ENCODE measurements at places on chromosomes 2 and 18. TPM values are rescaled to one million over a fixed set of nuclear protein-coding genes. Genes with fewer than 3 reads are reported as not detected.

- no peak for DNase-seq
Measured at GRCh38 chr18:5414546-5414945, 119.0 kb upstream of the ZBTB14 start.

- no peak for DNase-seq
Measured at GRCh38 chr2:64541547-64541946, 17.4 kb downstream of the AFTPH start.

GRCh38 chr18:79600596-79600995, 79.0 kb upstream of the CTDP1 start:
- DNase-seq: no peak

DNA sequence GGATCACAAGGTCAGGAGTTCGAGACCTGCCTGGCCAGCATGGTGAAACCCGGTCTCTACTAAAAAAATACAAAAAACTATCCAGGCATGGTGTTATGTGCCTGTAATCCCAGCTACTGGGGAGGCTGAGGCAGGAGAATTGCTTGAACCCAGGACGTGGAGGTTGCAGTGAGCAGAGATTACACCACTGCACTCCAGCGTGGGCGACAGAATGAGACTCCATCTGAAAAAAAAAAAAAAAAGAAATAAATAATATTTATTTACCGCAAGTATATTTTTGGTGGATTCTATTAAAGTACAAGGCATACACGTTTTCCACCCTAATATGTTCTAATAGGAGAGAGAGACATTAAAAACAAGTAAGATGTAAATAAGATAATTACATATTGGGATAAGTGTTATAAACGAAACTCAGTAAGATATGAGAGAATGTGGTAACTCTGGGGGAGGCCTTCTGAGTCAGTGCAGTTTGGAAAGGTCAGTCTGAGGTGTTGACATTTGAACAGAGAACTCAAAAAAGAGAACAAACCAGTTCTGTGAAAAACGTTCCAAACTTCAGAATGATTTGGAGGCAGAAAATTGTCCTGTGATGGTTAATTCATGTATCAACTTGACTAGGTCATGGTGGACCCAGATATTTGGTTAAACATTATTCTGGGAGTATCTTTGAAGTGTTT, 8.8 kb upstream of the POLI start:
- no peak for DNase-seq

DNA sequence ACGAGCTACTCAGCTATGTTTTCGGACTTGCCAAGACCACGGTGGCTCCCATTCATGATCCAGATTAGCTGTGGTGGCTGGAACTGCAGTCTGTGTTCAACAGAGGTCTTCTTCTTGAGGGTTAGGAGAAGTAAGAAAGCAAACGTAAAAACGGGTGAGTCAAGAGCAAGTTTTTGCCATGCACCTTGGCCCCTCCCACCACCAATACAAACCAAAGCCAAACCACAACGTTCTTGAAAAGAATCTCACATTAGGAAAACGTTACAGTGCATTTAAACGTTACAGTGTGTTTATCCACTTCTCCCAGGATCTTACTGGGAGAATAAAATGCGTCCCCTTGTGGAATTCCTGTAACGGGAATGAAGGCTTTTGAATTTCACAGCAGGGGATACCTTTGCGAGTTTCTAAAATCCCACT, 725 bp downstream of the FBXO48 start:
- DNase-seq: no peak

GRCh38 chr2:21372654-21373053, 248.9 kb downstream of the TDRD15 start:
- DNase-seq: no peak

The SCG2 gene
- total RNA-seq: 5.4 TPM

- DNase-seq: peak; percentile 11
Measured at GRCh38 chr2:88210132-88211002, 40.2 kb downstream of the THNSL2 start.

- DNase-seq: no peak
Measured at GRCh38 chr2:235793163-235793752, 299.4 kb downstream of the AGAP1 start.

The SPATA3 gene
- not detected for total RNA-seq
